ENCODE measurements at places on chromosomes 5 and 9.

DNA sequence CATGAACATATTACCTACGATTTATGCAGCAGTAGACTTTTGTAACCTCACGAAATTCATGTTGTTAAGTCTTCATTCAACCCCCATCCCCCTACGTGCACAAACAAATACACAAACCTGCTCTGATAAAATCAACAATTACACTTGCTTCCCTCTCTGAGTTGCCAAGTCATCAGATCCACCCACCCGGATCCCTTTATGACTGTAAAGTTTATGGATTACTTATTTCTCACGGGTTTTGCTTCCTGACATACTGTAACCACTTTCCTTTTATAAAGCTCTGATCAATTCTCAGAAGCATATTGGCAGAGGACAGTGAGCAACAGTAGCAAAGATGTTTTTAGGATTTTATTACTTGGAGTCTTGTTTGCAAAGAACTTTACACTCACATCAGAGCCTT, 70.5 kb downstream of the MLLT3 start:
- no peak for DNase-seq

GRCh38 chr9:121690316-121690715, 38.9 kb downstream of the DAB2IP start:
- no peak for DNase-seq

GRCh38 chr5:136295914-136296313, 69.4 kb downstream of the TRPC7 start:
- no peak for DNase-seq

DNA sequence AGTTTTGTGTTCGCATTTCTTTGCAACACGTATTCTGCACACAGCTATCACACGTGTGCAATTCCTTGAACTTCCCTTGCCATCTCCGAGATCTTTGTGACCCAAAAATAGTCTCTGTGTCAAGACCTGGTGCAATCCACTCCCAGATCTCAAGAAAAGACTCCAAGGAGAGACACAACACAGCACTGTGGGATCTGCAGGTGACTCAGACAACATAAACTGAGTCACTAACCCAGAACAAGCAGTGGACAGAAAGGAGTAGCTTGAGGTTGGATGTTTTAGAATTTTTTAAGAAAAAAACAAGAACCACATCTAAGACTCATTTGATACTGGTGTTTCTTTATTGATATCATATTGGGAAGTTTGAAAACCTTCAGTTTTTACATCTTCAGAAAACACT, 396.9 kb downstream of the AGTPBP1 start:
- no peak for DNase-seq

GRCh38 chr5:14715481-14715880, 51.0 kb downstream of the OTULIN start:
- DNase-seq = no peak

- no peak for DNase-seq
Measured at GRCh38 chr9:36112516-36112915, 24.0 kb upstream of the GLIPR2 start.

DNA sequence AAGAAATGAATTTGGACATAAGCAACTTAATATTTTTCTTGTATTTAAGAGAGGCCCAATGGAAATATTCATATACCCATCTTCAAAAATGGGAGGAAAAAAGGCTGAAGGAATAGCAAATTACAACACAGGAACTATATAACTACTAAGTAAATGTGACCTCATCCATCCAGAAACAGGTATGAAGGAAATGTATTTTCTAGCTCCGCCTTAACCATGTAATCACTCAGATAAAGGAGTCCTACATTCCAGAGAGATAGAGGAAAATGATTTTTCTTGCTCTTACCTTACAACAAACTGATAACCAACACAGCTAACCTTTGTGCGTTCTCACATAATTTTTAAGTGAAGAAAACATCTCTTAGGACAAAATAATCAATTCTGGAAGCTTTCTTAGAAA, 96.5 kb downstream of the NR6A1 start:
- DNase-seq = no peak

GRCh38 chr5:37722236-37723161, 117.3 kb downstream of the GDNF start:
- peak; percentile 69 for DNase-seq

DNA sequence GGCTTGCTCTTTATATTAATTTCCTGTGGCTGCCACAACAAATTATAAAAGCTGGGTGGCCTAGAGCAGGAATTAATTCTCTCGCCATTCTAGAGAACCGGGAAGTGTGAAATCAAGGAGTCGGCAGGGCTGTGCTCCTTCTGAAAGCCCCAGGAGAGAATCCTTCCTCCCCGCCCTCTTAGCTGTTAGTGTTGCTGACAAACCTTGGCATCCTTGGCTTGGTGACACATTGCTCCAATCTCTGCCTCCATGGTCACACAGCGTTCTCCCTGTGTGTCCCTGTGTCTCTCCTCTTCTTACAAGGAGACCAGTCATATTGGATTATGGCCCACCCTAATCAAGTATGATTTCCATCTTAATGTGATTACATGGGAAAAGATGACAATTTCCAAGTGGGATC, 55.9 kb upstream of the NEURL1B start:
- DNase-seq = no peak

- DNase-seq = no peak
Measured at GRCh38 chr5:68540798-68541590, 325.4 kb downstream of the PIK3R1 start.

GRCh38 chr9:16469184-16469583, 401.3 kb downstream of the BNC2 start:
- no peak for DNase-seq

- no peak for DNase-seq
Measured at GRCh38 chr9:108543251-108543778, 312.5 kb downstream of the ACTL7B start.

- DNase-seq = no peak
Measured at GRCh38 chr5:35016174-35017051, 31.3 kb downstream of the AGXT2 start.

DNA sequence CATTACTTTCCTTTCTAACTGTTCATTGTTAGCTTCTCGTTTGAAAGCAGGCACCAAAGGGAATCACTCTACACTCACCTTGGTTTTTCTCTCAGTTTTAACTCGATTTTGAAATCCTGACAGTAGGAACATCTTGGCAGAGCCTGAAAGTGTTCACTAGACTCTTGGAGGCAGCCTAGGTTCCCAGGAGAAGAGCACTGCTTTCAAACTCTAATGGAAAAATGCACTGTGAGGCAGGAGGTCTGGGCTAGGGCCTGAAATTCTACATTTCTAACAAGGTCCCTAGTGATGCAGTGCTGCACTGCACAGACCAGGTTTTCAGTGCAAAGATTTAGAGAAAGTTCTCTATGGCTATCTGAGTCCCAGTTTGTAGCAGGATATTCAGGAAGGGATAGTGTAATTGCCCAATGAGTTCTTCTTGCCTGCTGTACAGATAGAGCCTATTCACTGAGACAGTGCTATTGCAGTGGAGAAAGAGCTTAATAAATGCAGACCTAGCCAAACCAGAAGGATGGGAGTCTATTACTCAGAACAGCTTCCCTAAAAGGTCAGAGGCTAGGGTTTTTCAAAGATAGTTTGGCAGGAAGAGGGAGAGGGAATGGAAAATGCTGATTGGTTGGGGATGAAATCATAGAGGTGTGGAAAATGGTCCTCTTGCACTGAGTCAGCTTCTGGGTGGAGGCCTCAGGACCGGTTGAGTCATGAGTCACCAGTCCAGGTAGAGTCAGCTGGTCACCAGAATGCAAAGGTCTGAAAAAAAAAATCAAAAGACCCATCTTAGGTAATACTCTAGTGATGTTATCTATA, 153.9 kb downstream of the GPBP1 start:
- no peak for DNase-seq

DNA sequence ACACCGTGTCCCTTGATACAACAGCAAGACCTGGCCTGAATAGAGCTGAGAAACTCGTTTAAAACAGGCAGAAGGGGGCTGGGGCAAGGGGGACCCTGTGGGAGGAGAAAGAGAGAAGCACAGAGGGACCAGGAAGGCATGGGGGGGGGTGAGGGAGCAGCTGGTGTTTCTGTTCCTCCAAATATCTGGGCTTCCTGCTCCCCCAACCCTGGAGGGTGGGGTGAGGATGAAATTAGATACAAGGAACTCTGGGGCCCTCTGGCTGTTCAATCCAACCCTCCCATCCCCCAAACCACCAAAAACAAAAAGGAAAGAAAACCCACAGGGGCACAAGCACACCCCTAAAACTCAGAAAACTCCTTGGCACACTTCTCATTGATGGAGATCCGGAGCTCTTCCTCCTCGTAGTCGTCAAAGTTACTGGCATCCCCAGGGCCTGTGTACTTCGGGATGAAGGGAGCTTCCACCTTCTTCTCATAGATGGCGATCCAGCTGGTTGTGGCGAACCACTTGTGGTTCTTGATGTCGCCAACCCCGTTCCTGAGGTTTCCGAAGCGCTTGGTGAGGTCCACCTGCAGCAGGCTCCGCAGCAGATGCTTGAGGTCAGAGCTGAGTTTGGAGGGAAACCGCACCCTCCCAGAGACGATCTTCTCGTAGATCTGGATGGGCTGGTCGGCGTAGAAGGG, 1.1 kb downstream of the PRKACG start:
- DNase-seq = peak; percentile 58

- no peak for DNase-seq
Measured at GRCh38 chr9:127753622-127754021, 18.5 kb upstream of the TOR2A start.

GRCh38 chr9:24045150-24045549, 219.1 kb upstream of the ELAVL2 start:
- no peak for DNase-seq

GRCh38 chr9:20148416-20148815, 359.6 kb upstream of the SLC24A2 start:
- no peak for DNase-seq

All from HL-60 (cell line).